ENCODE measurements at places on chromosomes 12 and 14.

GRCh38 chr12:120257041-120257821 lies 8.3 kb downstream of the PXN start:
- no peak for DNase-seq

- DNase-seq = no peak
Measured at GRCh38 chr14:60632777-60633176, 16.5 kb downstream of the SIX1 start.

DNA sequence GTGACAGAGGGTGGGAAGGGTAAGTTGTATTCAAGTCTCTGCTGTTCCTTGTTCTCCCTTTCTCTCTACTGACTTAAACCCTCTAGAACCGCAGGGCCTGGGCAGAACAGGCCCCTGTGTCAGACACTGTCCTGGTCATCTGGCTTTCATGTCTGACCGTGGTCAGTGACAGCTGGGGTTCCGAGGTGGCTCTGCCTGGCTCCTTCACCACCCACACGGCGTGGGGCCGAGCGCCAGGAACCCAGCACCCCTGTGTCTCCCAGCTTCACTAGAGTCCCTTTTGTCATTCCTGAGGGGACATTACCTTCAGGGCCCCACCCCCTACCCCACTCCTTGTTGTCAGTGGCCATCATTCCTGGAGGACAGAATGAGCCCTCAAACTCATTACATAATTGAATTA lies 168.9 kb downstream of the ADGRD1 start:
- no peak for DNase-seq

GRCh38 chr12:108610336-108610815 lies 12.5 kb upstream of the TMEM119 start:
- no peak for DNase-seq

DNA sequence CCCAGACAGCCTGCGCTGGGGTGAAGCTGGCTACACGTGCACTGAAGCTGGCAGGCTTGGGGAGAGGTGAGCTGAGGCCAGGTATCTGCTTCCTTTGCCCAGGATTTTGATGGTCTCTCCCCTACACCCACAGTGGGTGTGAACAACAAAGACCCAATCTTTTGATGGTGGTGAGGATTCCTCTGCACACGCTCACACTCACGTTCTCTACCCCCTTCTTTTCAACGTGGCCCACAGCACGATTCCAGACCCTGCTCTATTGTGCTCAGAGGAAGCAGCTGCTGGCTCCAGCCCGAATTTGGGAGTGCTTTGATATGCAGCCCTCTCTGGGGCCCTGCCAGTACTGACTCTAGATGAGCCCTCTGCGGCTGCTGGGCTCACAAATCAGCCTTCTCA lies 4.9 kb downstream of the CD9 start:
- DNase-seq = no peak

DNA sequence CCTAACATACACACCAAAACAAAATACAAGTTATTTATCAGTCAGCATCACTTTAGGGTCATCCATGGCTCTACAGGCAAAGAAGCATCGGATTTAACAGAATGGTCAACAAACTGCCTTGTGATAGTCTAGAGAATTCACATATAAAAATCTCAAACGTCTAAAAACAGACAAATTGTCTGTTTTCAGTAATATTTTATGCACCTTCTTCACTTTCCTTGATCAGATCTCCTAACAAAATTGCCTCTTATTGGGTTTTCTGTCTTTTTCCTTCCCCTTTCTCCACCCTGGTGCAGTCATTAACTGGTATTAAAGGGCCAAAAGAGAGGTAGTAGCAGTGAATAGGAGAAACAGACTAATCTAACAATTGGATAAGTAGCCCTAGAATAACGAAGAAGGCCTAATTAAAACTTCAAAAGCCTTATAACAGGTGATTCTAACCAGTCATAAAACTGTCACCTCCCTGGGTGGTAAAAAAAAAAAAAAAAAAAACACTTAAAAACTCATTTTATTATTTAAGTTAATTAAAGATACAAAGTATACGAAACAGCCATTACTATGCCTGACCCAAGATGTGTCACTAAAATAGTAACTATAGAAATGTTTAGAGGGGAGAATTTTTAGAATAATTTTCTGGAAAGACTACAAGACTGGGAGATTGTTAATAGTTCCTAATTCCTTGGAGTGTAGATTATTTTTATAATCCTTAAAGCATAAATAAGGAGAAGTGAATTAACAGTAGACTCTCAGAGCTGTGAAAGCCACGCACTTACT lies 1.5 kb downstream of the KIF21A start:
- DNase-seq = no peak

GRCh38 chr14:63276492-63277342 lies 42.0 kb downstream of the GPHB5 start:
- no peak for DNase-seq

- no peak for DNase-seq
Measured at GRCh38 chr12:116106870-116107269, 170.6 kb downstream of the MED13L start.

DNA sequence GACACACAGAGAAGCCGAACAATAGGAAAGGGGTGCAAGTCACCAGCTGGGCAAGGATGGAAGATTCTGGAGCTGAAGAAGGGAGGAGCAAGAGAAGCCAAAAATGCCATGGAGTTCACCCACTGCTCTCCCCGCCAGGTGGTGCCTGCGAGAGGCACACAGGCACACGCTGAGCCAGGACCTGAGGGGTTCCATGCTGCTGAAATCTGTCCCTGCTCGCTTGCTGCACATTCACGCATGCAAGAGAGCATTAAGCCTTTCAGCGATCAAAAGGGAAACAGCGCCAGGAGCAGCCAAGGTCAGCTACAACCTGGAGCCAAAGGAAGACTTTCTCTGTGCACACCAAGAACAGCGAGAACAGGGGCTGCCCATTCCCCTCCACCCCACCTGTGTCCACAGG lies 104.1 kb downstream of the ANO2 start:
- no peak for DNase-seq

DNA sequence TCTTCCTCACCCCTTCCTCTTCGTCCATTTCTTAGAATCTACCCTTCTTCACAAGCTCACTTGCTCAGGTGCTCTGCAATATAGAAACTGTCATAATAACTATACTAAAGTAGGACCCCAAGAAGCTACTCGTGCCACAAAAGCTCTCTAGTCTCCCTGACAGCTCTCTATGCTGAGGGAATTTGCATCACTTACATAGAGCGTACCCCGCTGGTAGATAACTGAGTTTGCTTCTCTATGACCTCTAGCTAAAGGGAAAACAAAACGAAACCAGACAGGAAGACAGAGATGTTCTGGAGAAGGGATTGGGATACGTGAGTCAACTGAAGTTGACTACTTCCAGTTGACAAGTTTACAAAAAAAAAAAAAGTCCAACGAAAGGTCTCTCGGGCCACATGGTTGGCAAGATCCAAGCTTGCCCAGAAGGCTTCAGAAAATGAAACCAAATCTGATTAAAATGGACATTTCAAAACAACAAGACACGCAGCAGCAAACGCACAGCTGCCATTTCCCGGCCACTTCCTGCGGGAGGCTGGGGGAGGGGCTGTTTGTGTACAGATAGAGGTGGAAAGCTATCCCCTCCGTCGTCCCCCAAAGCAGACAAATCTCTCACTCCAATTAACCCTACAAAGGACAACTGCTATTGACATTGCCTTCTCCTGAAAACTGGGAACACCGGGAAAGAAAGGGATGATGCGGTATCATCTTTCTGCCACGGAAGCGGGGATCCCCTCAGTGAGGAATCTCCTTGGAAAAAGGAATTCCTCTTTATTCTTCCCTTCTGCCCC lies 1.3 kb downstream of the BAZ2A start:
- peak; percentile 28 for DNase-seq

DNA sequence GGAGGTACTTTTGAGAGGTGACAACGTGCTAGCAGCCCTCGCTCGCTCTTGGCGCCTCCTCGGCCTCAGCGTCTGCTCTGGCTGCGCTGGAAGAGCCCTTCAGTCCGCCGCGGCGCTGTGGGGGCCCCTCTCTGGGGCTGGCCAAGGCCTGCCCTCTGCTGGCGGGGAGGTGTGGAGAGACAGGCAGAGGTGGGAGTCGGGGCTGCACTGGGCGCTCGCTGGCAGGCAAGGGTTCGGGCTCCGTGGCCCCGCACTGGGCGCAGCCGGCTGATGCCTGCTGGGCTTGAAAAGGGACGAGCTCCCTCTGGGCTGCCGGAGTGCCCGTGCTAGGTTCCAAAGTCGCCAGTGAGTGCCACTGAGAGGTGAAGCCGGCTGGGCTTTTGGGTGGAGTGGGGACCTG lies 580.0 kb downstream of the DIO2 start:
- no peak for DNase-seq

- no peak for DNase-seq
Measured at GRCh38 chr12:96988919-96989318, 81.9 kb downstream of the NEDD1 start.

DNA sequence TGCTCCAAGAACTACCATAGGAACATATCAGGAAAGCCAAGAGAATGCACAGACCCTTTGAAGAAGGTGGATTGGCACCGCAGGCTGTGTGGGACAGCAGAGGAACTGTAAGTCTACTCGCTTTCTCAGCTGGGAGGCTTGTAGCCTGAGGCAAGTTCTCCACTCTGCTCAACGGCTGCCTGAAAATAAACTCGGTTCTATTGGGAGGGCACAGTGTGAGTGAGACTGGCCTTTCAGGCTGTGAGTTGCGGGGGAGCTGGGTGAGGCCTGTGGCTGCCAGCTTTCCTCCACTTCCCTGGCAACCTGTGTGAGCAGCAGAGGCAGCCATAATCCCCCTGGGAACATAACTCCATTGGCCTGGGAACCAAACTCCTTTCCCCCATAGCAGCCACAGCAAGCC lies 132.1 kb downstream of the ANKS1B start:
- no peak for DNase-seq

DNA sequence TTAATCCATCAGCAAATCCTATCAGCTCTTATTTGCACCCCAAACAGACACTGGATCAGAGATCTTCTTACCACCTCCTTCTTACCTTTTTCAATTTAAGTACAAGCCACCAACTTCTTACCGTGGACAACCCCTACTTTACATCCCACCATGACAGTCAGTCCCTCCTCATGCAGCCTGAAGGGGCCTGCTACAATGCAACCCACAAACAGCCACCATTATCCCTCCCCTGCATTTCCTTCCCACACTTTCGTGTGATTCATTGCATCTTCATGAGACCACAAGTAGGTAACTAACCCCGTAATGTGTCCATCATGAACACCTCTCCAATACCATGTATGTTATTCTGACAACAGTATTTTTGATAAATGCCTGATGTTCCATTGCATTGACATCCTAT lies 108.6 kb downstream of the BCL11B start:
- DNase-seq = no peak

- no peak for DNase-seq
Measured at GRCh38 chr12:114676142-114676741, 7.7 kb downstream of the TBX3 start.

DNA sequence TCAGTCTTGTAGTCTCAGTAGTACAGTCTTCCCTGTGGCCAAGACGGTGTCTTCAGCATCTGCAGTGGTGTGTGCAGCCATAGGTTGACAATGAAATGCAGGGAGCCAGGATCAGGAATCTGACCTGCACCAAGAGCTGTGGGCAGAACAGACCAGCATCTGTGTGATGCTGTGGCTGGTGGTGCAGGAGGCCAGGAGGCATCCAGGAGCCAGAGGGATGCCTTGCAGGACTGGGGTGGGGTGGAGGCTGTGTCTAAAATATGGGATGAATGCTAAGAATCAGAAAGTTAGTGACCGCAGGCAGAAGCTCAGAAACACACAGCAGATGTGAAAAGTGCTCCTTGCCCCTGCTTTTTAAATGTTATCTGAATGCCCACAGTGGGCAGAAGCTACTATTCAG lies 209.7 kb downstream of the CACNA1C start:
- DNase-seq = no peak

DNA sequence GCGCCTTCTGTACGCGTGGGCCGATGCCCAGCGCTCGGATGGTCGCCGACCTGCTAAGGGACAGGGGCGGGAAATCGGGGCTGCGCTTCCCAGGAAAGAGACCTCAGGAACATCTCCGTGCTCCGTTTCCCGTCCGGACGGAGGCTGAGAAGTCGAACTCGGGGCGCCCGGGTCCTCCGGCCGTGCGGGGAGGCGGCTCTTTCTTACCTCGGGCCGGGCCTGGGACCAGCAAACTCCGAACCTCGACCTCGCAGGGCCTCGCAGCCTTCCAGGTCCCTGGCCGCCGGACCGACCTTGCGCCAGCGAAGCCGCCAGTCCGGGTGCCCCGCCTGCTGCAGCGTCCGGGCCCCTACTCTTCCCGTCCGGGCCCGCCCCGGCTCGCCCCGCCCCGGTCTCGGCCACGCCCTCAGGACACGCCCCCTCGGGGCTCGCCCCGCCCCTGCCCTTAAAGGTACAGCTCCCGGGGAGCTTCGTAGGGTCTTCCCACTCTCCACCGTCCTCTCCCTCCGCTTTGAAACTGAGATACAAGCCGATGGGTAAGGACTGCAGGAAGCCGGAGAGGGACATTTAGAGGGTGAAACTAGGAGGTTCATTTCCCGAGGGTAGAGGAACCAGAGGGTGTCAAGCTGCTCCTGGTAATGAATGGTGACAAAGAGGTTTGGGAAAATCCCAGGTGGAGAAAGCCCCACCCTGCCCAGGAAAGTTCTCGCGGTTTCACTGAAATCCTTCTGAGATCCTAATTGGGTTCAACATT lies at the start of gene SLC8B1:
SLC8B1 (minus strand) TSS at position 324 of the 754 bp plus-strand sequence. CDS start 2,231 bp downstream, outside the sequence.
- DNase-seq = peak; percentile 84

GRCh38 chr12:91070936-91071335 lies 13.1 kb upstream of the KERA start:
- no peak for DNase-seq

GRCh38 chr12:42144158-42144407 lies 591 bp downstream of the GXYLT1 start:
- no peak for DNase-seq

DNA sequence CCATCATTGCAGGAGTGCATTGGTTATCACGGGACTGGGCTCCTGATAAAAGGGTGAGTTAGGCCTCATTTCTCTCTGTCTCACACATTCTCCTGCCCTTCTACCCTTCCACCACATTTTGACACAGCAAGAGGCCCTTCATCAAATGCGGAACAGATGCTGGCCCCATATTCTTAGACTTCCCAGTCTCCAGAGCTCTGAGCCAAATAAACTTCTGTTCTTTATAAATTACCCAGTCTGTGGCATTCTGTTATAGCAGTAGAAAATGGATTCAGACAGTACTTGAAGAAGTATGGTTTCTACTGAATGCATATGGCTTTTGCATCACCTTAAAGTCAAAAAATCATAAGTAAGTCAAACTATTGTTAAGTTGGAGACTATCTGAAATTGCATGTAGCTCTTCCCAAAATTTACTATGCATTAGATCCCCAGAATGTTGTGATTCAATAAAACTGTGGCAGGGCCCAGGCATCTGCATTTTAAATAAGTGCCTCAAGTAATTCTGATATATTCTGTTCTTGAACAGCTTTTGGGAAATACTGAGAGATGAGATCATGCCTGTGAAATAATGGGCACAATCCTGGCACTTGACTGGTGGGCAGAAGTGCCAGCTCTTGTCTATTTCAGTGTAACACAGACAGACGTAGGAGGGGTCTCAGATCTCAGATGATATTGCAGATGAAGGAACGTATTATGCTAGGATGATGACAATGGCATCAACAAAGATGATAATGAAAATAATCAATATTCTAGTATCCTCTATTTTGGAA lies 68.2 kb downstream of the E2F7 start:
- DNase-seq = no peak
